NCI-H460 (cell line): ENCODE measurements at places on chromosomes 11 and 22. TPM values are rescaled to one million over a fixed set of nuclear protein-coding genes. Genes with fewer than 3 reads are reported as not detected.

GRCh38 chr11:351411-351810 is 17.9 kb upstream of the B4GALNT4 start:
- DNase-seq = no peak

GRCh38 chr11:6402061-6402470 is 11.8 kb downstream of the SMPD1 start:
- no peak for DNase-seq

GRCh38 chr22:45188779-45189178 is 25.1 kb downstream of the NUP50 start:
- no peak for DNase-seq

GRCh38 chr11:43819926-43820325 is 60.7 kb upstream of the ALKBH3 start:
- no peak for DNase-seq

GRCh38 chr22:49134076-49134475 is 693.6 kb downstream of the BRD1 start:
- DNase-seq = no peak

DNA sequence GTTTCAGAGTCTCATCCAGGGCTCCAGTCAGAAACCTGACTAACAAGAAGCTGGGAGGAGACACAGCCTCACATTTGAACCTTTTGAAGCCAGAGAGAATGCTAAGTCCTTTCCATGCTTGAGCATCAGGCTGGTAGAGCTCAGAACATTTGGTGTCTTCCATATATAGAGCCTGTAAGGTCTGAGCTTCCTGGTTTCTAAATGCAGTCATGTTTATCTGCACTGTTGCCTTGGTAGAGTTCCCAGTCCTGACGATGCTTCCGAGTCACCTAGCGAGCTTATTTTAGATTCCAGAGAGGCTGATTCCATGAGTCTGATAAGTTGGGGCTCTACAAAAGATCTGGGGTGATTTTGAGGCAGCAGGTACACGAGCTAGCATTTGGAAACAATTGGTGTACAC is 68.4 kb upstream of the SORL1 start:
- no peak for DNase-seq

DNA sequence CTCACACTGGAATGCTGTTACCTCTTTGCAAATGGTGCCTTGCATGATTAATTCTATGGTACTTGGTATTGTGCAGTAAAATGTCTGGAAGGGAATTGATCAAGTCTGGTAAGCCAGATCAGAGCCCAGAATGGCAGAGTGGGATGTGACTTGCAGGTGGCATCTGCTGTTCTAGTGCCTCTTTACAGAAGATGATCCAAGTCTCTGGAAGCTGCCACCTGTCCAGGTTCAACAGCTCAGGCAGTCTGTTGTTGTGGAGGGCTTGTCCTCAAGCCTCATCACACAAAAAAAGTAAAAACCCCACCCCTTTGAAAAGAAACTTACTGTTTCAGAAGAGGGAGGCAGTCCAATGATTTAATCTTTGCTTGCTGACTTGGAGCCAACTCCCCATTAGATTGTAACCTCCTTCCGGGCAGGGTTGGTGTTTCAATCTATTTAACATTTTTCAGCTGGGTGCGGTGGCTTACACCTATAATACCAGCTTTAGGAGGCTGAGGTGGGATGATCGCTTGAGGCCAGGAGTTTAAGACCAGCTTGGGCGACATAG is 17.1 kb downstream of the ZNRF3 start:
- DNase-seq = no peak

GRCh38 chr11:46513934-46514342 is 79.9 kb downstream of the AMBRA1 start:
- no peak for DNase-seq

DNA sequence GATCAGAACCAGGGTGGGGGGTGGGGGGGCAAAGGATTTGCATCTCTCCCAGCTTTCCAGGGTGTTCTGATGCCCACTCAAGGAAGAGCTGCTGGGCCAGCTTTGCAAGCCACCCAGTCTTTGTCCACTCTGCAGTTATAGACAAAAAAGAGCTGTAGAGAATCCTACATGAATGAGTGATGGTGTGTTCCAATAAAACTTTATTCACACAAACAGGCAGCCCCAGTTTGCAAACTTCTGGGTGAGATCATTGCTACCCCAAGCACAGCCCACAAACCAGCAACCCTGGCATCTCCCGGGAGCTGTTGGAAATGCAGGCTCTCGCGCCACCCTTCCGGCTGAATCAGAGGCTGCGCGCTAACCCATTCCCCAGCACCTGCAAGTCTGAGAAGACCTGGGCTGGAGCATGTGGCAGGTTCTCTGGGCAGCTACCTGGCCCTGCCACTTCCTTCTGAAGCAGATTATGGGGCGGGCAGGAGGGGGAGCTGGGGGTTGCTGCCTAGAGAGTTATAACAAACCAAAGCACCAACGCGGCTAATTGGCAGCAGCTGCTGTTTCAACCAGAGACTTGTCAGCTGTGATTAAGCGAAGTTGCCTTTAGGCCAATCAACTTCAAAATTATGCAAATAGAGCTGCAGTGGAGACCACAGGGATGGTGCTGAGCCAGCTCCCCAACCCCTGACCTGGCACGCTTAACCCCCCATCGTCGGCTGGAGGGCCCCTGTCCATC is 3.8 kb upstream of the SHISAL1 start:
- no peak for DNase-seq

DNA sequence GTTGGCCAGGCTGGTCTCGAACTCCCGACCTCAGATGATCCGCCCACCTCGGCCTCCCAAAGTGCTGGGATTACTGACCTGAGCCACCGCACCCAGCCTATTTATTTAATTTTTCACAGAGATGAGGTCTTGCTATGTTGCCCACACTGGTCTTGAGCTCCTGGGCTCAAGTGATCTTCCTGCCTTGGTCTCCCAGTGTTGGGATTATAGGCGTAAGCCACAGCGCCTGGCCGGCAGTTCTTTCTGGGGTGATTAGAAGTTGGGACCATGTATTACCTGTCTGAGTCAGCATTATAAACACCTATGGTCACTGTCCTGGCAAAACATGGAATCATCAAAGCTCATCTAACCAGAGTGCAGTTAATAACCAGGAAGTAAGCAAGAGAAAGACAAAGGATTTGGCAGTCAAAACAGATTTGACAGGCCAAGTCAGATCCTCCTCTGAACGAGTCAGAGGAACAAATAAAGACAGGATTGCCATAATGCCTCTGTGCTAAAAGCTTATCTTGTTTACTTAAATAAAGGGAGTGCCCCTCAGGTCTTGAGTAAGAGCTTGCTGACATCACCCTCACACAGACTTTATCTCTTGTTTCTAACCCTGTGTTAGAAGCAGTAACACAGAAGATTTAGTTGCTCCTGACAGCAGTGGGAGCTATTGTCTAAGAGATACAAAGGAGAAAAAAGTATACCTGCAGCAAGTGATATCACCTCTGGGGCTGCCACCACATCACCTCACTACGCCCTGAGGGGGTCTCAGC is 3.7 kb downstream of the SERPIND1 start:
- DNase-seq = peak; percentile 91

- DNase-seq = no peak
These were observed 139.2 kb downstream of the MAML2 start for GRCh38 chr11:96203567-96204365.

- DNase-seq = no peak
These were observed 7.8 kb downstream of the TBC1D10A start for GRCh38 chr22:30318799-30319419.

The THY1 gene
- not detected in 2 replicates for total RNA-seq

The VWA5A gene
- total RNA-seq = 15.8 and 16.4 TPM in 2 replicates

The RFPL2 gene
- 0.30 and 0.63 TPM in 2 replicates for total RNA-seq

The COX8A gene
- total RNA-seq = 418 and 605 TPM in 2 replicates

The LMO2 gene
- total RNA-seq = 0.20 TPM in 1 of 2 replicates, not detected in the other

The KRTAP5-3 gene
- total RNA-seq = not detected in 2 replicates

The POU2AF2 gene
- total RNA-seq = not detected in 2 replicates

The MS4A14 gene
- total RNA-seq = not detected in 2 replicates

The LMO1 gene
- total RNA-seq = 0.40 and 1.5 TPM in 2 replicates

The TMEM218 gene
- 32.2 and 33.2 TPM in 2 replicates for total RNA-seq

The KCNJ11 gene
- total RNA-seq = 0.74 and 0.81 TPM in 2 replicates

The LDHAL6A gene
- not detected in 2 replicates for total RNA-seq

The GNAZ gene
- total RNA-seq = 3.8 and 4.0 TPM in 2 replicates
